ENCODE measurements at places on chromosomes 3 and 15. TPM values are rescaled to one million over a fixed set of nuclear protein-coding genes. Genes with fewer than 3 reads are reported as not detected.

DNA sequence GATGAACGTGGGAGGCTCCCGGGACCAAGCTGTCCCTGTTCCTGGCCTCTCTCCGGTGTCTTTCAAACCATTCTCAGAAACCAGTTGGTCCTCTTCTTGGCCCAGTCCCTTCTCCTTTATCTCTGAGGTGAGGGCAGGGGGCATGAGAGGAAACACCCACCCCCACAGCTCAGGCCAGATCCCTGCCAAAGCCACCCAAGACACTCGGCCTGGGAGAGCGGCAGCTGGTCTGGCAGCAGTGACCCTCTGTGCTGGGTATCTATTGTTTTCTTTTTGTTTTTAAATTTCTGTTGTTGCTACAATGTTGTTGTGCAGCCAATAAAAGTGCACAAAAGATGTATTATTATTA is 27.3 kb downstream of the ACSBG1 start:
- DNase-seq: no peak

CIDEC gene
- 0.38 TPM for total RNA-seq

DNA sequence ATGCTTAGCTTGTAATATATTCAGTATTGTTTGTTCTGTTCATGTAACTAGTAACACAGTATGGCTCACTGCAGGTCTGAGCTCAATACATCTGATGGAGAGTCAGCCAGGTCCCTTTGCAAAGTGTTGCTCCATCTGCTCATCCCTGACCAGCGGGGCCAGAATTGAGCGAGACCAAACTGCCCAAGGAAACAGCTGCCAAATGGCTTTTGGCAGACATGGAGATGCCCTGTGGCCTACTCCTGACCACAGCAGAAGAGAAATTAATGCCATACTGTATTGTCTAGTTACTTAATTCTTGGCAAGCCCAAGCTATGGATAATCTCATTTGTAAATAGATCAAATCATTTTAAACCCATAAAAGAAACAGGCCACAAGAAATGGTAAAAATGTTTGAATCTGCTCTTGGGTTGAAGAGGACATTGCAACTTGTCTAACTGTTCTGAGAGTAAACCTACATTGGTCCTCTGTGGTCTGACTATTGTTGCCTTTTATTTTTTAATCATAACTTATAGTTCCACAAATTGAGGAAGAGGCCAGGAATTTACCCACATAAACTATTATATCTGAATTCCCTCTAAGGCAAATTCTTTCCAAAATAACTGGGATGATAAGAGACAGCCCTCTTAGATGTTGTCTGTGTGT is 209.5 kb downstream of the EBLN2 start:
- no peak for DNase-seq

CTXN2 gene
- total RNA-seq: not detected

PP2D1 gene
- not detected for total RNA-seq
